ENCODE measurements at places on chromosomes 6 and 20.

GRCh38 chr6:126091466-126091865 is 105.1 kb downstream of the TRMT11 start:
- no peak for DNase-seq

- no peak for DNase-seq
Measured at GRCh38 chr20:62198496-62198895, 15.7 kb downstream of the MTG2 start.

- no peak for DNase-seq
Measured at GRCh38 chr6:13457577-13457976, 29.8 kb downstream of the GFOD1 start.

GRCh38 chr6:15947436-15947835 is 181.4 kb upstream of the MYLIP start:
- no peak for DNase-seq

DNA sequence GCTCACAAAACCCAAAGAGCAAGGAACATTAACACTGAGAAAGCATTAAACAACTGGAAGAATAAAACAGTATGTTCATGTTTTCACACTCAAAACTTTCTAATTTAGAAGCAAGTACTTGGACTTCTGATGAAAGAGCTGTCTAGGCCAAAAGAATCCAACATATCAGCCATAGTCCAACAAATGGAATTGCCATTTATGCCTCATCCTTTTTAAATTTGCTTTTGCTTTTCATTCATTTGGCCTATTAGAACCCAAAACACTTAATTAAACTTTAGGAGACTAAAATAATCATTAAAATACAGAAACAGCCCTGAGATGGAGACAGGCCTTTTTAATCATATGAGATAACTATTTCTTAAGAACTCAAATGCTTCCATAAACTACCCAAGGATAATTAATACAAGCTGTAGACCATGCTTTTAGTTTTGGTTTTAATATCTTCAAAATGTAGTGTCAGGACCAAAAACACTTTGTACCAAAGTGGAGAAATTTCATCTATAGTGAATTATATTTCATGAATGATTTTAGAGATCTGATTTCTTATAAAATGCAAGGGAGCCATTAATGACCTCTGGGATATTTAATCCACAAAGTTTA is 166.5 kb downstream of the KIF6 start:
- DNase-seq = no peak

DNA sequence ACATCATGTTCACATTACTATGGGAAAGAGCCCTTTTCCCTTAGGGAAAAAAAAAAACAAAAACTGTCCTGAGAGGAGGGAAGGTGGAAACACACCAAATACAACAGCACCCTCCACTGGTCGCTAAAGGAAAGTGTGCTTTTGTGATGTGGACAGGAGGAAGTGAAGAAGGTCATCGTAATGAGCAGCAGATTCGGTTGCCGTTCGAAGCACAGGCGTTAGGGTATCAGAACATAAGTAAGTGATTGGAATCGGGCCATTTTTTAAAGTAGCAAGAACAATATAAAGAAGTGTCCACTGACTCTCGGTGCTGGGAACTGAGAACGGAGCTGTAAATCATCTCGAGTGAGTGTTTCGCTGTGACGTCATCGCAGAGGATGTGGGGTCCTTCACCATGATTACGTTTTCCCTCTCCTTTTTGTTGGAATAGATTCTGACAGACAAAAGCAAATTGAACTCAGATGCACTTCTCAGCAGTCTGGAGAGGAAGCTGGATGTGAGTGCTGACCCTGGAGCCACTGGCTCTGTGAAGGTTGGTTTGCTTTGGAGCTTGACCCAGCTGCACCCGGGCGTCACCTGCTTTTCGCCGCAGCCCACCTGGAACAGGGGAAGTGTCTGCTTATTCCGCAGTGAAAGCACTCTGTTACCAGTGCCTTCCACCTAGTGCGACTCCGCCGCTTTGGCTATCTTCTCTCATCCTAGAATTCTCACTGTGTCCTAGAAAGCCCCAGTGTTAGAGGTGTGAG is 203.6 kb upstream of the GMDS start:
- peak; percentile 49 for DNase-seq

GRCh38 chr6:170388113-170388512 is 81.6 kb downstream of the FAM120B start:
- DNase-seq = no peak

DNA sequence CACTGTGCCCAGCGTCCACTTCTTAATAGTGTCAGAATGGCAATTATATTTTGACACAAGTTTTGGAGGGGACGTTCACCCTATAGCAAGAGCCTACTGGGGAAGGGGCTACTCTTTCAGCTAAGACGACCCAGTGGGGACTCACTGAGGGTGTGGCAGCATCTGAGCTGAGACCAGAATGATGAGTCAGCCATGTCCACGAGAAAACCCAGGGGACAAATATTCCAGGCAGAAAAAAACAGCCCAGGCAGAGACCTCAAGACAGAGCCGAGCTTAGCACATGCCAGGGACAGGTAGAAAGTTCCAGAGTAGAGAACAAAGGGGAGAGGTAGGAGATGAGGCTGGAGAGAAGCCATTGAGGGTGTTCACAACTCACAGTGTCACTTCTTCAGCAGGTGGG is 11.2 kb downstream of the CNBD2 start:
- no peak for DNase-seq

GRCh38 chr6:31126396-31127175 is 6.3 kb upstream of the CDSN start:
- DNase-seq = no peak

- DNase-seq = no peak
Measured at GRCh38 chr6:37479266-37479854, 20.3 kb downstream of the CCDC167 start.

Measured in hepatic stellate cell (primary cell).